ENCODE measurements at places on chromosomes 1 and 21. TPM values are rescaled to one million over a fixed set of nuclear protein-coding genes. Genes with fewer than 3 reads are reported as not detected.

- H3K4me1 ChIP-seq: no peaks in the 10 kb centered on the region
- H3K27me3 ChIP-seq: no peaks in the 10 kb centered on the region
- H3K27ac ChIP-seq: no peak overlapping the region
- no peaks in the 10 kb centered on the region for H3K36me3 ChIP-seq
These were observed 23.5 kb upstream of the TTC34 start for GRCh38 chr1:2824999-2825398.

BACE2 gene
- total RNA-seq: 31.3 TPM

OR2G6 gene
- 0.04 TPM for total RNA-seq

- no peak for DNase-seq
- no peaks in the 10 kb centered on the region for H3K36me3 ChIP-seq
- peaks cover 18% of the 10 kb centered on the region for H3K27me3 ChIP-seq
- peaks cover 12% of the 10 kb centered on the region for H3K4me1 ChIP-seq
- H3K4me3 ChIP-seq: no peak overlapping the region
These were observed 461.0 kb upstream of the NFIA start for GRCh38 chr1:60621368-60621851.

- DNase-seq: no peak
- no peak overlapping the region for H3K4me3 ChIP-seq
These were observed 91.9 kb upstream of the CTTNBP2NL start for GRCh38 chr1:112304126-112304525.

- no peaks in the 10 kb centered on the region for H3K36me3 ChIP-seq
- no peaks in the 10 kb centered on the region for H3K27me3 ChIP-seq
These were observed 806.7 kb upstream of the PRMT6 start for GRCh38 chr1:106249810-106250209.

GRCh38 chr1:51420867-51421627 is 90.7 kb upstream of the TTC39A start:
- peaks cover 18% of the 10 kb centered on the region for H3K36me3 ChIP-seq
- no peaks in the 10 kb centered on the region for H3K27me3 ChIP-seq
- H3K4me1 ChIP-seq: peaks cover 37% of the 10 kb centered on the region
- H3K27ac ChIP-seq: peak overlapping the region; percentile 32
- no peak for DNase-seq
- H3K4me3 ChIP-seq: peak overlapping the region; percentile 47

- DNase-seq: no peak
- no peaks in the 10 kb centered on the region for H3K36me3 ChIP-seq
- no peaks in the 10 kb centered on the region for H3K27me3 ChIP-seq
- H3K4me3 ChIP-seq: no peak overlapping the region
These were observed 5.1 kb downstream of the DISC1 start for GRCh38 chr1:231631717-231632116.

DNA sequence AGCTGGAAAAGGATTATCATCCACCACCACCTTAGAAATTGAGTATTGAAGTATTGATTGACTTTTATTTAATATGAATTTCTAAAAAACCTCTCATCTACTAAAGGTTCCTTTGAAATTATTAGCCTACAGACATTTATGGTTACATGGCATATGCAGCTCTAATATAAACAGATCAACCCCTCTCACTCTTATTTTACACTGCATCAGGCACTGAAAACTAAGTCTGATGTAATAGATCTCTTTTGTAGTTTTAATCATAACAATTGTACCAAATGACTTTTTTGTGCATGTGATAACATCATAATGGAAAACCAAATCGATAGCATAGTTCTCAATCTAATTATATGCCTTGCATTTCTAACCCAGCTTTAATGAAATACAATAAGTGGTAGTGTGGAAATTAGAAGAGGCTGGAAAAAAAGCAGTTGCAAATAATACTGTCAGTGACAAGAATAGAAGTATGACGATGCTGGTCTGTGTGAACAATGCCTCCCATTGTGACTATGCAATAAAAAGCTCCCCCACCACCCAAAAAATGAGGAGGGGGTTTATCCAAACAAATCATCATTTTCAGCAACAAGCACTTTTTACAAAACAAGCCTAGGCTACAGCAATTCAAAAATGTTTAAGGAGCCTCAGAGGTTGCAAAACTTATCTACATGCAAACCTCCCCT is 426.5 kb upstream of the NFIA start:
- H3K27ac ChIP-seq: no peak overlapping the region
- H3K27me3 ChIP-seq: peaks cover 34% of the 10 kb centered on the region
- no peaks in the 10 kb centered on the region for H3K36me3 ChIP-seq
- H3K4me1 ChIP-seq: peaks cover 1% of the 10 kb centered on the region
- H3K4me3 ChIP-seq: no peak overlapping the region
- no peak for DNase-seq

GRCh38 chr1:194809665-194810064 is 1623.3 kb upstream of the B3GALT2 start:
- H3K4me1 ChIP-seq: peaks cover 10% of the 10 kb centered on the region
- no peak overlapping the region for H3K4me3 ChIP-seq
- no peak overlapping the region for H3K27ac ChIP-seq
- no peaks in the 10 kb centered on the region for H3K27me3 ChIP-seq

DNA sequence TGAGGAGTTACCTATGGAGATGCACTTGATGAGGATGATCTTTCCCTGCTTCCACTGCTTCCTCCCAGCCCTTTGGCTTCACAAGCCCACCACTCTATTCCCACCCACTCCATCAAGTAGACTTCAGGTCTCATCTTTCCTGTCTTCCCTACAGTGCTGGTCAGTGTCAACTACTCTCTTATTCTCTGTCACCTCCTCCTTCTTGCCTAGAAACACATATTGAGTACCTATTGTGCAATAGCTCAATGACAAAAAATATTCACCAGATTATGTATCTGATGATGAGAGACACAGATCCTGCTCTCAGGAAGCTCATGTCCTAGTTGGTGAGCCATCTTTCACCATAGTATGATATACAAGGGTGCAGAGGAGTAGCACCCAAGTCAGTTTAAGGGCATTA is 82.2 kb upstream of the NFASC start:
- H3K4me3 ChIP-seq: no peak overlapping the region
- H3K27me3 ChIP-seq: peaks cover 69% of the 10 kb centered on the region
- no peaks in the 10 kb centered on the region for H3K36me3 ChIP-seq
- peaks cover 6% of the 10 kb centered on the region for H3K4me1 ChIP-seq
- DNase-seq: no peak
- H3K27ac ChIP-seq: no peak overlapping the region

DNA sequence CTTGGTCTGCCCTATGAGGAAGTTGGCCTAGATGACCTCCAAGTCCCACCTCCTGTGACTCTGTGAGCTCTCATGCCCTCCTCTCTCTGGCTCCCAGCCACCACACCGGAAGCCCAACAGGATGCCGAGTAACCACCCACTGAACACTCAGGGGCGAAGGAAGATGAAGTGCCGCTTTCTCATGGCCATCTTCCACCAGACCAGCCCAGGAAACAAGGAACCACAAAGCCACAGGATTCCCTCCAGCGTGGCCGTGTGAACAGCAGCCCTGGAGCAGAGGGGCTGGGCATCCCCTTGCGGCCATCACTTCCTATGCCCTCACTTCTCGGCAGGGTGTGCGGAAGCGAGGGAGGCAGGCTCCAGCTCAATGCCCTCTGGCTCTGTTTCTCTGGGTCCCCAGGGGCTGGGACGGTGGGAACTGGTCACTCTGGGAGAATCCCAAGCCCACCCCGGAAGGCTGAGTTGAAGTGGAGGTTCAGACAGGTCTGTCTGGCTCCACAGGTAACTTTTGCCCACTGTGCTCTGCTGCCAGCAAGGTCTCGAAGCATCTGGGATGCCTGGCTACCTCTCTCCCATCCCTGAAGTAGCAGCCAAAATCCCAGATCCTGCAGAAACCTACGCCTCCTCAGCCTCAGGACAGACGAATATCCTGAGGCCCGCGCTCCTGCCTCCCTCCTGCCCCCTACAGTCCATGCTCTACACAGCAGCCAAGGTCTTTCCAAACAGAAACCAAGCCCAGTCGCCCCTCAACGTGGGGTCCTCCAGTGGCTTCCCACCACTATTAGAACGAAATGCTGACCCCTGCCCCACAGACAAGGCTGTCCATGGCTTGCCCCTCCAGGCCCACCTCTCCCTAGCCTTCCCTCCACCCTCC is 44.2 kb upstream of the ECE1 start:
- peak overlapping the region; percentile 85 for H3K27ac ChIP-seq
- H3K4me3 ChIP-seq: peak overlapping the region; percentile 20
- DNase-seq: no peak
- no peaks in the 10 kb centered on the region for H3K27me3 ChIP-seq
- no peaks in the 10 kb centered on the region for H3K36me3 ChIP-seq

ZNF695 gene
- 5.9 TPM for total RNA-seq

GRCh38 chr1:18160290-18160942 is 52.8 kb downstream of the IGSF21 start:
- peaks cover 5% of the 10 kb centered on the region for H3K4me1 ChIP-seq
- no peak for DNase-seq
- H3K4me3 ChIP-seq: no peak overlapping the region
- H3K27ac ChIP-seq: no peak overlapping the region

DNA sequence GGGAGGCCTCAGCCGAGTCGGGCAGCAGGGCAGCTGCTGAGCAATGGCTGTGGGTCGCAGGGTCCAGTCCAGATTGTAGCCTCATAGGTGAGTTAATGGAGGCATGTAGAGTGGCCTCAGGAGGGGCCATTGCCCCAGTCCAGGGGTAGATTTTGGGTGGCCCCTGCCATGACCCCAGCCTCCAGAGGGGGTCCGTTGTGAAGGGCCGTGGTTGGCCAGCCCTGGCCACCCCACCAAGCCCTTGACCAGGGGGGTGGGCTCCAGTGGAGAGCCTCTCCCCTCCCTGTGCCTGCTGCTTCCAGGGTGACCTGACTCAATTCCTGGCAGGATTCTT is 26.1 kb downstream of the TRPM2 start:
- peaks cover 17% of the 10 kb centered on the region for H3K27me3 ChIP-seq
- H3K4me3 ChIP-seq: no peak overlapping the region
- no peaks in the 10 kb centered on the region for H3K36me3 ChIP-seq
- DNase-seq: no peak
- no peak overlapping the region for H3K27ac ChIP-seq
- no peaks in the 10 kb centered on the region for H3K4me1 ChIP-seq

FAM89A gene
- 14.2 TPM for total RNA-seq

DNA sequence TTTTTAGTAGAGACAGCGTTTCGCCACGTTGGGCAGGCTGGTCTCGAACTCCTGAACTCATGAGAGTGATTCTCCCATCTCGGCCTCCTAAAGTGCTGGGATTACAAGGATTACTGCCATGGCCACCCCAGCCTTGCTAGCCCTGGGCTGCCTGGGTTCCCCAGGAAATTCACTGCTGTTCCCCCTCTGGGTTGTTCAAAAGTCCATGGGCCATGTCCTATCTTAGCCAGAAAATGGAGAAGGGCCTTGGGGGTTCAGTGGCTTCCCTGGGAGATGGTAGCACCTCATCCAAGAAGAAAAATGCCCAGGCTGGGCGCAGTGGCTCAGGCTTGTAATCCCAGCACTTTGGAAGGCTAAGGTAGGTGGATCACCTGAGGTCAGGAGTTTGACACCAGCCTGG is 20.9 kb downstream of the SLC26A9 start:
- H3K27ac ChIP-seq: no peak overlapping the region
- no peaks in the 10 kb centered on the region for H3K4me1 ChIP-seq
- H3K4me3 ChIP-seq: no peak overlapping the region
- H3K36me3 ChIP-seq: no peaks in the 10 kb centered on the region
- peaks cover 5% of the 10 kb centered on the region for H3K27me3 ChIP-seq

- H3K4me3 ChIP-seq: no peak overlapping the region
- no peaks in the 10 kb centered on the region for H3K4me1 ChIP-seq
- H3K27ac ChIP-seq: no peak overlapping the region
- DNase-seq: no peak
- peaks cover 6% of the 10 kb centered on the region for H3K36me3 ChIP-seq
These were observed 33.2 kb downstream of the SPATA46 start for GRCh38 chr1:162343470-162343869.

DNA sequence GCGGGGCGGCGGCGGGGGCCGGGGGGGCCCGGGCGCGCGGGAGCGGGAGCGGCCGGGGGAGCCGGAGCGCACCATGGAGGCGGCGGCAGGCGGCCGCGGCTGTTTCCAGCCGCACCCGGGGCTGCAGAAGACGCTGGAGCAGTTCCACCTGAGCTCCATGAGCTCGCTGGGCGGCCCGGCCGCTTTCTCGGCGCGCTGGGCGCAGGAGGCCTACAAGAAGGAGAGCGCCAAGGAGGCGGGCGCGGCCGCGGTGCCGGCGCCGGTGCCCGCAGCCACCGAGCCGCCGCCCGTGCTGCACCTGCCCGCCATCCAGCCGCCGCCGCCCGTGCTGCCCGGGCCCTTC is 546 bp downstream of the SKI start:
- H3K27me3 ChIP-seq: no peaks in the 10 kb centered on the region
- H3K36me3 ChIP-seq: no peaks in the 10 kb centered on the region
- peaks cover 42% of the 10 kb centered on the region for H3K4me1 ChIP-seq
- H3K4me3 ChIP-seq: peak overlapping the region; percentile 94
- H3K27ac ChIP-seq: peak overlapping the region; percentile 93
- DNase-seq: no peak

DNA sequence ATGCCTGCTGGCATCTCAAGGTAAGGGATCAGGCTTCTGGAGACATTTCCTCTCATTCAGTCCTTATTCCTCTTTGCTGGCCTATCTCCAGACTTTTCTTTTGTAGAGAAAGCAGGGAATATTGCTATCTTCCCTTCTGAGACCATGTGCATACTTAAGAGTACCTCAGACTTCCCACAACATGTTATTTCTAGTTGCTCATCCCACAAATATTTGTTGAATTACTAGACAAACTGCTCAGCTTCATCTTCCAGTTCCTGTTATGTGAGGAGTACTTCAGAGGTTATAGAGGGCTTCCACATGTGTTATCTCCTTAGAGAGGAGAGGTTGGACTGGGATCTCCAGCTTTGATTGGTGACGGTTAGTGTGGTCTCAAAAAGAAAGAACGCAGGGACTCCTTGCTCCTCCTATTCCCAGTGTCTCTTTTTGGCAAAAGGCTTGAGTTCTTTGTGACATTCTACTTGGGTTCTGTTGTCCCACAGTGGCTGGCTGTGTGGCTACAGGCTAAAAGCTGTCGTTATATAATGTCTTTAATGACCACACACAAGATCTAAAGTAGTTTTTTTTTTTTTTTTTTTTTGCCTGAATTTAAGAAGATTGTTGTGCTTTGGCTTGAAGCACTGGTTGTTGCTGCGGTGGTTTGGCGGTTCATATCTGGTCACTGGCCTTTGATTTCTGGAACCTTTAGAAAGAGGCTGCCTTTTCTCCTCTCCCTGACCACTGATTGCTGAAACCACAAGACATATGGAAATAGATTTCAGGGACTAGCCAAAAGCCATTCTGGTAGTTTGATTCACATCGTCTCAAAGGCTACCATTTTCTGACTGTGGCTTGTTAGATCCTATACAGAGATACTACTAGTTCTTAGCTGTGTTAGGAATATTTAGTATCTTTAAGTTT is 78.7 kb downstream of the FGGY start:
- H3K27ac ChIP-seq: peak overlapping the region; percentile 79
- DNase-seq: no peak
- peaks cover 16% of the 10 kb centered on the region for H3K4me1 ChIP-seq
- H3K27me3 ChIP-seq: no peaks in the 10 kb centered on the region
- H3K4me3 ChIP-seq: no peak overlapping the region

COL8A2 gene
- 10.5 TPM for total RNA-seq

- H3K36me3 ChIP-seq: no peaks in the 10 kb centered on the region
- peaks cover 6% of the 10 kb centered on the region for H3K4me1 ChIP-seq
- no peak overlapping the region for H3K27ac ChIP-seq
- no peaks in the 10 kb centered on the region for H3K27me3 ChIP-seq
- no peak for DNase-seq
- H3K4me3 ChIP-seq: no peak overlapping the region
These were observed 31.9 kb upstream of the DENND1B start for GRCh38 chr1:197807216-197807615.

TIE1 gene
- total RNA-seq: 1.7 TPM

GRCh38 chr1:21871943-21872342 is 59.9 kb downstream of the LDLRAD2 start:
- H3K27me3 ChIP-seq: no peaks in the 10 kb centered on the region
- H3K27ac ChIP-seq: no peak overlapping the region
- DNase-seq: no peak
- H3K4me1 ChIP-seq: no peaks in the 10 kb centered on the region

All from mesothelial cell of epicardium (in vitro differentiated cells).